ENCODE measurements at places on chromosomes 2 and 18. TPM values are rescaled to one million over a fixed set of nuclear protein-coding genes. Genes with fewer than 3 reads are reported as not detected.
A peak's percentile ranks its signal among the peaks of the same experiment; 100 is the strongest.

- no peak for DNase-seq
These were observed 75.6 kb downstream of the TPGS2 start for GRCh38 chr18:36752929-36753865.

GRCh38 chr18:8869696-8870095 lies 164.3 kb downstream of the MTCL1 start:
- DNase-seq = no peak

- no peak for DNase-seq
These were observed 38.1 kb upstream of the EML6 start for GRCh38 chr2:54685263-54685775.

- no peak for DNase-seq
These were observed 111.3 kb downstream of the LNPK start for GRCh38 chr2:175890636-175891242.

- DNase-seq = no peak
These were observed at the start of gene CLIP4 for GRCh38 chr2:29114946-29115609. TSS of gene CLIP4 (plus strand) at chr2:29115415. CDS start at chr2:29121389, 5,974 bp downstream.

DNA sequence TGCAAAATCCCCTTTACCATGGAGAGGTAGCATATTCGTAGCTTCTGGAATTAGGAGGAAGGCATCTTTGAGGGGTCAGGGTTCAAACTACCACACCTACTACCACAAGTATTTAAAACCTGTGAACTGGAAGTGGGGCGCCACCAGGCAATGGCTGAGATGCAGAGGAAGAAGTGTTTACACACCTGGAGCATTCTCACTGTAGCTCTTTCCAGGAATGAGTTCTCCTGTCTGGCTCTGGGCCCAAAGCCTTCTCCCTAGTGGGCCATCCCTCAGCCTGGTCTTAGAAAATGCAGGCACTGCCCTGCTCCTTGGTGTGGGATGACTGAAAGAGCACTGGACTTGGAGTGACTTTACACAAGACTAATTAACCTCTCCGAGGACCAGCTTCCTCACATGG lies 30.7 kb upstream of the FOXI3 start:
- DNase-seq = no peak

GRCh38 chr2:137194111-137194510 lies 428.8 kb downstream of the THSD7B start:
- no peak for DNase-seq

- DNase-seq = no peak
These were observed 177.8 kb downstream of the ACKR3 start for GRCh38 chr2:236747426-236747825.

- DNase-seq = no peak
These were observed 12.6 kb downstream of the ERMN start for GRCh38 chr2:157312866-157313486.

DNA sequence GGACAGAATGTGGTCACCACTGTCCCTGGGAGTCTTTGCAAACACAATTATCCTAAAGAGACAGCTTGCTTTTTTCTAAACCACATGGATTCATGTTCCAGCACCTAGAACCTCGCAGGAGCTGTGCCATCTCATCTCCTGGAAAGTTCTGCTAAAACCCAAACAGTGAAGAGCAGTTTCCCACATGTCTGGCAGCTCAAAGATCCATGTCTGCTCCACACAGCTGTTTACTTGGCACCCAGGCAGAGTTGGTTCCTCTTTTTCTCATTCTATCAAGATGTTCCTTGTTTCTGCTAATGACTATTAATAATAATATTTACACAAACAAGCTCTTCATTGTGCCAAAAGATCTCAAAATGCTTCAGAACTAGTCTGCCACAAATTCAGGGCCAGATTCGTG lies 30.1 kb upstream of the PID1 start:
- DNase-seq = no peak

DNA sequence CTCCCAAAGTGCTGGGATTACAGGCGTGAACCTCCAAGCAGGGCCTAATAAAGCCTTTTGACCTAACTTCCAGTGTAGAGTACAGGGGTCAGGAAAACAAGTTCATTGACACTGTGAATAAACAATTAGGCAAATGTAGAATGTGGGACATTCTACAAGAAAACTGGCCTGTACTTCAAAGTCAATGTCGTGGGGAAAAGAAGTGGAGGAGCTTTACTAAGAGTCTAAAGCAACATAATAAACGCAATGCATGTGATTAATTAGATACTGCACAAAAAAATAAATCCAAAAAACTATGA lies 3.6 kb upstream of the RRM2 start:
- DNase-seq = no peak

GRCh38 chr2:141467331-141467730 lies 663.5 kb downstream of the LRP1B start:
- no peak for DNase-seq

- DNase-seq = peak; percentile 91
These were observed 217.6 kb upstream of the THUMPD2 start for GRCh38 chr2:39996653-39997080.

DNA sequence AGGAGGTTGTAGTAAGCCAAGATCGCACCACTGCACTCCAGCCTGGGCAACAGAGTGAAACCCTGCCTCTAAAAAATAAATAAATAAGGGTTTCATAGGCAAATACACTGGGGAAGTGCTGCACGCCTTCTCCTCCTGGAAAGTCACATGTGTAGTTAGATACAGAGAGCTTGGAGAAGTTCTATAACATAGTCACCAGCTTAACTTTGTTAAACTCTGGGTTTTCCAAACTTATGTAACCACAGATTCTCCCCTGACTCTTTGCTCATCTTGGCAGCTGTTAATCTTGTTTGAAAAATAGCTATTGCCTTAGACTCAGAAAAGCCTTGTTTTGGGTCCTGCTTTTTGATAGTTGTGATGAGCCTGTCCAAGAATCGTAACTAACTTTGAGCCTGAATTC lies 25.2 kb downstream of the KIAA2012 start:
- no peak for DNase-seq

DNA sequence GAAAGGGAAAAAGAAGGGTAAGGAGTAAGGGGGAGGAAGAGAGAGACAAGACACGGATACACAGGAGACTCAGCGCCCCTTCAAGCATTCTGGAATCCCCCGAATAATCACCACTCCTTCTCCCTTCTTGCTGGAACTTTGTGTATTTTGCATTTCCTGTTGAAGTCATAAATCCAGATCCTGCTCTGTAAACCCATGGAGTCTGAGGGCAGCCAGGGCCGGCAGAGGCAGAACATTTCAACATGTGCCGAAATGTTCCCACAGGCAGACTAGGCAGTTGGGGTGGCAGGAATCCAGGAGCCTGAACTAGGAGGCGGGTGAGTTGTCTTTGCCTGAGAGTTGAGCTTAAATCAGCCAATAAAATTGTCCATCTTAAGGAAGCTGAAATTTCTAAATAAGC lies 193.1 kb downstream of the SH3RF3 start:
- no peak for DNase-seq

DNA sequence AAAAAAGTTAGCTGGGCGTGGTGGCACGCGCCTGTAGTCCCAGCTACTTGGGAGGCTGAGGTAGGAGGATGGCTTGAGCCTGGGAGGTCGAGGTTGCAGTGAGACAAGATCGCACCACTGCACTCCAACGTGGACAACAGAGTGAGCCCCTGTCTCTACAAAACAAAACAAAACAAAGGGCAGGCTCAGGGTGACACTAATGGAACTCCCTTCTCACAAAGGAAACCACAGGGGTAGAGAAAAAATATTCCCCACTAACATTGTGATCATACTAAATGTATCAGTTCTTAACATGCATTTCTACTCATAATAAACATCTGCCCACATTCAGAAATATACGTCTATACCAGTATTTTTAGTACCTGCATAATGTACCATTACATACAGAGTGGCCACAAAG lies 21.1 kb downstream of the STAM2 start:
- DNase-seq = no peak

GRCh38 chr18:58887613-58887963 lies 22.9 kb downstream of the ZNF532 start:
- peak; percentile 99 for DNase-seq

GRCh38 chr2:150391779-150392178 lies 95.7 kb downstream of the RND3 start:
- DNase-seq = no peak

GRCh38 chr2:174914853-174915760 lies 90.1 kb downstream of the CHN1 start:
- no peak for DNase-seq

DNA sequence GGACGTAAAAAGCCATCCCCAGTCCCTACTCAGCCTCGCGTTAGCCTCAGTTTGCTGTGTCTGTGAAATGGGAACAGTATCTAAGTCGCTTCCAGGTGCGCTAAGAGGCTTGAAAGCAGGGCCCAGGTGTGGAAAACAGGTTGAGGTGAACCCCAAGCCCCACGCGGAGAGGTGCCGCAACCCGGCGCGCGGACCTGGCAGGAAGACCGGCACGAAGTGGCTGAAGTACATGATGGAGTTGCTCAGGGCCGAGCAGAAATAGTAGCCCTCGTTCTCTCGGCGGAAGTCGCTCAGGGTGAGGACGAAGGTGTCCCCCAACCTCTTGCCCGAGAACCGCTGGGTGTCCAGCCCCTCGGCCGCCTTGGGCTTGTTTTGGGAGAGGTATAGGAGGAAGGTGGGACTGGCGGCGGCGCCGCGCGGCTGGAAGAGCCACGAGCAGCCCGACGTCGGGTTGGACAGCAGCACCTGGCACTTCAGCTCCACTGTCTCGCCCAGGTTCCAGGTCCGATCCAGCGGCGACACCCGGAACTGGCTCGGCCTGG lies 508 bp downstream of the CD8A start:
- DNase-seq = no peak

- peak; percentile 42 for DNase-seq
These were observed 87.5 kb downstream of the POLR1A start for GRCh38 chr2:86017901-86018896.

DNA sequence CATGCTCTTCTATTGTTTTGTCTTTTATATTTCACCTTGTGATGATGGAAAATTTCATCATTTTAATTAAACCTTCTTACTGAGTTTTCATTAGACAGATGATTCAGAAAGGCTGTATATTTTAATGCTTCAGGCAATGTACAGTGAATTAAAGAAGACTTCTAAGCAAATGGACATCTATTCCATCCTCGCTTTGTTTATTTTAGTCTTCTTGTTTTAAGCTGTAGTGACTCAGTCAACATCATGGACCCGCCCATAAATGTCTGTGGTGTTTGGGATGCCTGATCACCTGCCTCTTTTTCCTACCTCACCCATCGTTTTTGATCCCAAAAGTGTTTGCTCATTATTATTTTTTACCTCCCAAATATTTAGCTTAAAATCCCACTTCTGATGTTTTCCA lies 43.1 kb downstream of the KYNU start:
- DNase-seq = no peak

DNA sequence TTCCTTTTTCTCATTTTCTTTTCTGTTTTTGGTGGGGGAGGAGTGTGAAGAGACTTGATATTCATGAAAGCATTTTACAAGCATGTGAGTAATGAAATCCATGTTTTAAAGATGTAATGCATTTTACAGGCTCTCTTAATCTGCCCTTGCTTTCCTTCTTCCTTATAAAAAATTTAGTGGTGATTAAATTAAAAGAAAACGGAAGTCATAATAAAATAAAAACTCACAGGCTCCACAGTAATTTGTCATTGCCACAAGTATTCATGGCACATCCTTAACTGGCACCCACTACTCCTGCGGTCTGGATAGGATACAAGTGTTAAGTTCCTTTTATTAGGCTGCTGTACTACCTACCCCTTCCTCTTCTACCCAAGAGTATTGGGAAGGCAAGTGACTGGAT lies 241.2 kb downstream of the SLC4A3 start:
- no peak for DNase-seq

GRCh38 chr2:184596819-184597411 lies 1.4 kb upstream of the ZNF804A start:
- DNase-seq = peak; percentile 61

- no peak for DNase-seq
These were observed 3.6 kb upstream of the ST3GAL5 start for GRCh38 chr2:85892216-85892944.

DNA sequence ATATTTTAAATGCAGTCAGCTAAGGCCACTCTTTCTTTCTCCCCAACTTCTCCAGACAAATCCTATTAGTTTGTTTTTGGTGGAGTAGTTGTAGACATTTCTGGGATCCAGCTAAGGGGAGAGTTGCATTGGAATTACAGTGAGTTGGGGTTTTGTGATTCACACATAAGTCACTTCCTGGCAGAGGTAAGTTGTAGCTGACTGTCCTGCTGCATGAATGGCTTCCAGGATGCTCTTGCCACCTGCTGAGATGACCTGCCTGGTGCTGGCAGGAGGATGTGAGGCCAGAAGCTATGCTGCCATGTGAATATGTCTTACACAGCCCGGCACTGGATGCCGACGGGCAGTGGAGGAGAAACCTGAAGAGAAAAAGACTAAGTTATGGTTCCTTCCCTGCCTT lies 243.7 kb downstream of the TDRD15 start:
- peak; percentile 96 for DNase-seq

- no peak for DNase-seq
These were observed 185.4 kb downstream of the TFCP2L1 start for GRCh38 chr2:121099329-121100290.

DNA sequence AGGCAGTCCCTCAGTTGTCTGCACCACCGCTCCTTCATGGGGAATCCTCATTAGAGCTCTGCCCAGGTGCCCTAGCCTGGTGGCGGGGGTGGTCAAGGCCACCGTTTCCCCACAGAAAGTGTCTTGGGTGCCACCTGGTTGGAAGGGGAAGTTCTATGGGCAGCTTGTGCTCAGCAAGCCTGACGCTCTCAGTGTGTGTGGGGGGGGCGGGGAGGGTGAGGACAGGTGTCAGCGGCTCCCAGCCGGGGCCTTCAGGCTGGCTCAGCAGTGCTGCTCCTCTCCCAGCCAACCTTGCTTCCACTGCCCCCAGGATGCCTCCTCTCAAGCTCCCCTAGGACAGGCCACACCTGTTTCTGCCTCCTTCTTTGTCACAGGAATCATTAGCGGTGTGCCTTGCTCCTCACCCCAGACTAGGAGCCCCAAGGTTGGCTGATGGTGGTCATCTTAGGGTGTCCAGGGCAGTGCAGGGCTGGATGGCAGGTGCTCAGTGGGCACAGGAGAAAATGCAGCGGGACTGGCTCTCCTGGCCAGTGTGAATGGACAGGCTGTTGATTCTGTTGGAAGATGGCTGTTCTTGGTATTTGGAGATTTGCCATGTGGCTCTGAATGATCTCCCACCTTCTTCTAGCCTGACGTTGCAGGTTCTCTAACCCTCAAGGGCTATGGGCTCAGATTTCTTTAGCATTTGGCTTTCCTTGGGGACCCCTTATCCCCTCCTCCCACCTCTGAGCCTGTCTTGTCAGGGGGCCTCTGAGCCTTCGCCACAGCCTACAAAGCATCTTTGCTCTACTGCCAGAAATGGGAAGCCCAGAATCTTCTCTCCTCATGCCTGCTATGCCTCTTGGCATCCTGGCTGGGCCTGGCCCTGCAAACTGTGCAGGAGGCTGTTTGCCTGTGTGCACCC lies 185.8 kb upstream of the HS6ST1 start:
- no peak for DNase-seq

Gene CD8B2
- not detected for total RNA-seq

Gene STK17B
- total RNA-seq = 22.1 TPM

Gene PPP4R3B
- total RNA-seq = 37.9 TPM

Gene RAB6C
- total RNA-seq = not detected

Gene RAMP1
- total RNA-seq = not detected

Gene FRZB
- not detected for total RNA-seq

Gene PID1
- total RNA-seq = 4.6 TPM

Gene TRPM8
- 0.07 TPM for total RNA-seq

Gene PSMD14
- 176 TPM for total RNA-seq

Gene RTP5
- total RNA-seq = not detected

Gene MYO5B
- 16.2 TPM for total RNA-seq

Gene SGPP2
- total RNA-seq = not detected

Gene EPHA4
- 3.8 TPM for total RNA-seq

Gene ABCG5
- total RNA-seq = not detected

Measured in HT1080 (cell line).